NCI-H2171 (cell line): ENCODE measurements at places on chromosomes 2 and 18.

GRCh38 chr2:70385966-70386595 lies 84.2 kb upstream of the FAM136A start:
- no peak for DNase-seq

DNA sequence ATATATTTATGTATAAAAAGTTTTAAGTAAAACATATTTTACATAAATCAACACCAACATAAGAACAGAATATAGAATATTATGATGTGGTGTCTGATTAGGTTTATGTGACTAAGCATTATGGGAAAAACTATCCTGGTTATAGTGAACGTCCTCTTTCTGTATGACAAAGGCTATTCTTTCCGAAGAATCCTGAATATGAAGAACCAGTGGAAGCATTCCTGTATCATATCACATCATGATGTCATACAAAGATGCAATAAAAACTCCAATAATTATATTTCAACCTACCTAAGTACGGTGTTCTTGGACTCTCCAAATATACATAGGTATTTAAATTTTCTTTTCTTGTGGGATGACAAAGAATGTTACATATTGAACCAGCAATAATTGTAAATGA lies 37.5 kb upstream of the HDAC4 start:
- DNase-seq: no peak

GRCh38 chr2:130828461-130828860 lies 8.3 kb upstream of the ARHGEF4 start:
- DNase-seq: no peak

GRCh38 chr2:151119374-151119773 lies 142.3 kb downstream of the RBM43 start:
- DNase-seq: no peak
